ENCODE measurements at places on chromosomes 3 and 15.

DNA sequence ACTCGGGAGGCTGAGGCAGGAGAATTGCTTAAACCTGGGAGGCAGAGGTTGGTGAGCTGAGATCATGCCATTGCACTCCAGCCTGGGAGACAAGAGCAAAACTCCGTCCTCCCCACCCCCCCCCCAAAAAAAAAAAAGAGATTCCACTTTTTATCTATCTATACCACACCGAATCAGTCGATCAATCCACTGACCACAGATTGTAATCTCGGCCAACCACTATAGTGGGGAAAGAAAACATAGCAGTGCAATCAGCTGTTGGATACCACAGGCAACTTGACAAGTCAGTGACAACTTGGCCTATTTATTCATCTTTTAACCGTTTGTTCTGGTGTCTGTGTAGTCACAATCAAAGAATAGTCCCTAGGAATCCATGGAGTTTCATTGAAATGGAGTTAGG lies 299.2 kb downstream of the FHIT start:
- DNase-seq, result no peak

- DNase-seq, result no peak
Observed at GRCh38 chr3:182007441-182007840, 295.7 kb downstream of the SOX2 start.

GRCh38 chr3:60076331-60076730 lies 1026.5 kb upstream of the CFAP20DC start:
- DNase-seq, result no peak

- no peak for DNase-seq
Observed at GRCh38 chr15:94297558-94297957, 66.2 kb downstream of the MCTP2 start.
